Glutamatergic neuron (in vitro differentiated cells): ENCODE measurements at places on chromosomes 4 and X. TPM values are rescaled to one million over a fixed set of nuclear protein-coding genes. Genes with fewer than 3 reads are reported as not detected.

The TEX13B gene
- not detected for total RNA-seq

The ENPEP gene
- 2.4 TPM for total RNA-seq

GRCh38 chrX:17822351-17822750, 38.7 kb downstream of the RAI2 start:
- no peaks in the 10 kb centered on the region for H3K27me3 ChIP-seq
- H3K4me1 ChIP-seq = no peaks in the 10 kb centered on the region
- no peaks in the 10 kb centered on the region for H3K36me3 ChIP-seq
- H3K4me3 ChIP-seq = no peak overlapping the region

- H3K36me3 ChIP-seq = peaks cover 10% of the 10 kb centered on the region
- DNase-seq = no peak
- H3K27me3 ChIP-seq = peaks cover 48% of the 10 kb centered on the region
- peaks cover 5% of the 10 kb centered on the region for H3K4me1 ChIP-seq
- H3K27ac ChIP-seq = no peak overlapping the region
These were observed 21.5 kb downstream of the HAND2 start for GRCh38 chr4:173508386-173509035.

GRCh38 chr4:12791536-12791935, 692.6 kb downstream of the RAB28 start:
- H3K27ac ChIP-seq = no peak overlapping the region
- no peaks in the 10 kb centered on the region for H3K36me3 ChIP-seq
- no peak overlapping the region for H3K4me3 ChIP-seq
- DNase-seq = no peak
- H3K4me1 ChIP-seq = no peaks in the 10 kb centered on the region
